ENCODE measurements at places on chromosomes 2 and 18.

DNA sequence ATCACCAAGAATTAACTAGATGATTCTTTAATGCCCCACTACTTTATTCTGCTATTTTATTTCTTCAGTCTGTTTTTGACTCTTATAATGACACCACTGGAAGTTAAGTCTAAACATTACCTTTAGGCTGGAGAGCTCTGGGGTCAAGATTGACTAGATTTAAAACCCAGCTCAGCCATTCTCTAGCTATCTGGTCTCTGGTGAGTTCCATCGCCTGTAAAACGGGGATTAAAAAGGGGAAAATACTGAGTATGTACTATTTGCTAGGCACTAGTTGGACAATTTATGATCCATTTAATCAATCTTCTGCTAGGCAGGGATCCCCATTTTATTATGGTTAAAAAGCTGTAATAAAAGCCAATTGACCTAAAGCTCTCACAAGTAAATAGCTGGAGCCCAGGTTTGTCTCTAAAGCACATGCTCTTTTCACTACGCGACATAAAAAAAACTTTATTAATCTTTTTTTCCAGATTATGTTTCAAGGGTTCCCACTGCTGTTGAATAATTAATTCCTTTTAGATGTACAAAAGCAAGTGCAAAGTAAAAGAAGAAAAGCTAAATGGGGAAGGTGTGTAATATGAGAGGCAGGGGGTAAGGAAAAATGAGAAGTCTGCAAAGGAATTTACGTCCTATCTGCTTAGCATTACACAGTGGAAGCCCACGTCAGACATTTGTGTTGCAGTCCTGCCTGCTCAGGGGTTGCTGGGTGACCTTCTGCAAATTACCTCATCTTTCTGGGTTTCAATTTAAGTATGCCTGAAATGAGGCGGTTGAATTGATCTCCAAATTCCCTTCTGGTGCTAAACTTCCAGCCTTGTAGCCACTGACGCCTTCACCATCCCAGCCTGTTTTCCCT lies 918 bp upstream of the NABP1 start:
- peak; percentile 87 for DNase-seq

- DNase-seq, result no peak
Measured at GRCh38 chr2:20977520-20978180, 66.2 kb downstream of the APOB start.

GRCh38 chr2:141125432-141125831 lies 1005.4 kb downstream of the LRP1B start:
- DNase-seq, result no peak

- DNase-seq, result no peak
Measured at GRCh38 chr2:240204431-240205276, 64.2 kb upstream of the OTOS start.

DNA sequence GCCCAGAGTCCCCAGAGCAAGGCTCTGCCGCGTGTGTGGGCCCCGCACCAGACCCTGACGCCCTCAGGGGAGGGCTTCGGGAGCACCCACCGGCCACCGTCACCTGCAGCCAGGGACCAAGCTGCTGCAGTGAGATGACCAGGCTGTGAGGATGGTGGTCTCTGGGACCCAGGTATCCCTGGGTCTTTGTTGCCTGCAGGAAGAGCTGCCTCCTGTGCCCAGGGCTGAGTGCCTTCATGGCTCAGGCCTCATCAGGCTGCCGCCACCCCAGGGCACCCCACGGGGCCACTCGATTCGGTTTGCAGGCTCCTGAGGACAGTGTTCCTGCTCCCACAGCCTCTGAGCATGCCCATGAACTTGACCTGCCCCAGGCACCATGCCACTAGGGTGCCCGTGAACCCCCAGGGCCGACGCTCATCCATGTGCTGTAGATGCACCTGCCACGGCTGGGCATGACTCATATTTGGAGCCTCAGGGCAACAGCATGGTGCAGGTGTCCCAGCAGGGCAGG lies 109.8 kb downstream of the FAM210A start:
- DNase-seq, result no peak

DNA sequence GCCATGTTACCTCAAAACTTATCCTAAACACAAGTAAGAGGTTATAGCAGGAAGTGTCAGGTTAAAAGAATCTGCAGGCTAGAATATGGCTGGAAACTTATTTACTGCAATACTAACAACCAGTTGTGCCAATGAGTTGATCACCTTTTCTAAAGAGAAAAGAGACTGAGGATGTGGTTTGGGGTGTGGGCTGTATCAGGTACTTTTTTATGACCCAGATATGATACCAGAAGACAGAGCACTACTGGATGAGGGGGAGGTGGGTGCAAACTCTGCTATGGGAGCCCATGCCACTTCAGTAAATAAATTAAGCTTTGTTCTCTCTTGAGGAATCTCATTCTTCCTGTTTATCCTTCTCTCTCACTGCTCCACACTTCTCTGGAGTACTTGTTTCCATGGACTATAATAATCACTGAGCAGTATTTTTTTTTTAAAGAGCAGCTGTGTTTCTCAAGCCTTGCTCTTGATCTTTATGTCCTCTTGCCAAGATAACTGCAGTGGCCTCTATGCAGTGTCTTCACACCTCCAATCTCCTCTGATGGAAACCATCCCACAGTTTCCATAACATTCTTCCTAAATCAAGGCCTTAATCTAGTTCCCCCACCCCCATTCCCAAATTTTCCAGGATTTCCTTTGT lies 51.2 kb upstream of the NOSTRIN start:
- no peak for DNase-seq
